EH (cell line): ENCODE measurements at places on chromosomes 7 and 10.

DNA sequence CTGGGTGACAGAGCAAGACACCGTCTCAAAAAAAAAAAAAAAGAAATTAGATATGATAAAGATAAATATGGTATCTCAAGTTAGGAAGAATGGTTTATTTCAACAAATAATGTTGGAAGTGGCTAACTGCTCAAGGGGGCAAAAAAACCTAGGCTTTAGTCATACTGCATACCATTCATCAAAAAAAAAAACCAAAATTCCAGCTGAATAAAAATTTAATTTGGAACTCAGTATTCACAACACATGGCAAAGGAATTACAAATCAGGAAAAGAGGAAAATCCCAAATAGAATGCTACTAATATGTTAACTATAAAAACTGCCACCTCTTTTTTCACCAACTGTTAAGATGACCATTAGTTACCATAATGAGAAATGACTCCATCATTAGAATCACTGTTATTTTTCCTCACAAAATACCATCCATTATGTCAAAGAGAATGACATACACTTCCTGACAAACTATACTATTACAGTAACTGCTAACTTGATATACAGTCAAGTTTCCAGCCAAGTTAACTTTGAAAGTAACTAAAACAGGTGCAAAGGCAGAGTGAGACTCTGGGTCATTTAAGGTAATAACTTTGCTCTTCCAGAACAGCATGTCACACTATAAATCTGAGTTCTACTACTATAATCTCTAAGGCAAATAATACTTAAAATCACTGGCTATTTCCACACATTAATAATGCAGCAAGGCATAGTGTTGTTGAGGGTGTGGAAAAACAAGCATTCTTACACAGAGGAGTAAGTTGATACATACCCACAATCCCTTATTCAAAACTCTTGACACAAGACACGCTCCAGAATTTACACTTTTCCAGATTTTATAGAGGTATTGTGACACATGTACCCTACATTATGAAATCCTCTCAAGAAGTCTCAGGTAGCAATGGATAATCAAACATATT, 10.2 kb downstream of the KBTBD2 start:
- peak; percentile 67 for DNase-seq

DNA sequence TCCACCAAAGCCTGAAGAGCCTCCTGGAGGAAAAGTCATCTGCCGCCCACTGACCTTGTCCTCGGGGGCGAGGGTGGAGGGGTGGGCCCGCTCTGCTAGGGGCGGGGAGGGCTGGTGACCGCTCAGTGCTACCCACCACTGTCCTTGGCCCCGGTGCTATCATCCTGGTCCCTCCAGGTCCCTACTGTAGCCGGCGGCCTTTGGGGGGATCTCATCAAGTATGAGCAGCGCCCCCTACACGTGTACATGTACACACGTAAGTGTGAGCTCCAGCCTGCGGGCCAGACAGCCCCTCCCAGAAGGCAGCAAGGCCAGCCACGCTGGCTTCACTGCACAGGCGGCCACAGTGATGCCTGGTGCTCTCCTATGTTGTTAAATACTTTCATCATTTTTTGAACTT, 19.6 kb downstream of the TTYH3 start:
- DNase-seq, result no peak

GRCh38 chr10:44680764-44681163, 230.4 kb upstream of the TMEM72 start:
- DNase-seq, result no peak

- peak; percentile 30 for DNase-seq
These were observed 266.6 kb upstream of the PHYHIPL start for GRCh38 chr10:58909881-58910280.

DNA sequence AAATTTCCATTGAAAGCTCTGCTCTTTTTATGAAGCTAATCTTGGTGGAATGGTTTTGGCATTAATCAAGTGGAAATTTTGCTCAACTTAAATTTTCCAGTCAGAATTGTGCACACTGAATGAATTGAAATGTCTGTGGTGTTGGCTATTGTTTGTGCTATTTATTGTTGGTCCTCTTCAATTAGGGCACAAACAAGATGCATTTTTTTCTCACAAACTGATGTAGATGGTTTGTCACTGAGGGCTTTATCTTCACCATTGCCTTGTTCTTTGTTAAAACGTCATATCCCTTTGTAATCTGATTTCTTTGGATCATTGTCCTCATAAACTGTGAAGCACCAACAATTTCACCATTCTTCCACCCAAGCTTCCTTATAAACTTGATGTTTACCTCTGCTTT, 152.1 kb upstream of the RHOBTB1 start:
- no peak for DNase-seq
